ENCODE measurements at places on chromosomes 2 and 18.

DNA sequence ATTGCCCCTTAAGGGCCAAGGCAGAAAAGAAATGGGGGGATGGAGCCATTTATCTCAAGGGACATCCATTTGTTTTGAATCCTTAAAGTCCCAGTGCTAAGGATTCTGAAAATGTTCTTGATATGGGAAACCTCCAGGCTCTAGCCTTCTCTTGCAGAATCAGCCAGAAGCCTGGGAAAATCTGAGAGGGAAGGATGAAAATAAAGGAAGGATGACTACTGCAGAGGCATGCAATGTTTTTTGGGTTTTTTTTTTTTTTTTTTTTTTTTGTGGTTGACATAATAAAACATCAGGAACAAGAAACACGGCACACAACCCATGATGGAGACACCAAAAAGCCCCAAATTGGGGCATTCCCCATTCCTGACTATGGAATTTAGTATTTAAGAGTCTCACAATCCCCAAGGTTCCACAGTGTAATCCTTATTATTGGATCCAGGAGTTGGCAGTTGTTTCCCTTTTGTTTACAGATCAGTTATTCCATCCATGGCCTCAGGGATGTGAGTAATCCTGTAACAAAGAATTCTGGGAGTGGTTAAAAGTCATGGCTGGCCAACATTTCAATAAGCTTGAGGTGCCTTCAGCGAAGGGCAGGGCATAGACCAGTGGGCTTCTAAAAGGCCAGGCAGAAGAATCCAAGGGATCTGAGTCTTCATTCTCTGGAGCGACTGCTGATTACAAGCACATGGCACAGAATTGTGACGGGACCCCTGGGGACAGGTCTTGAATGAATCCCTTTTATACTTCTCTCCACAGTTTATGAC is 337.5 kb downstream of the GULP1 start:
- no peak for DNase-seq

- DNase-seq, result no peak
Measured at GRCh38 chr2:176164611-176165369, 7.7 kb downstream of the HOXD3 start.

- no peak for DNase-seq
Measured at GRCh38 chr2:173884025-173884802, 81.0 kb downstream of the SP3 start.

GRCh38 chr2:19806591-19806990 is 95.2 kb downstream of the TTC32 start:
- no peak for DNase-seq

- DNase-seq, result peak; percentile 25
Measured at GRCh38 chr18:32974421-32975162, 201.8 kb upstream of the KLHL14 start.

- DNase-seq, result no peak
Measured at GRCh38 chr2:74536166-74536950, 6.6 kb downstream of the HTRA2 start.

DNA sequence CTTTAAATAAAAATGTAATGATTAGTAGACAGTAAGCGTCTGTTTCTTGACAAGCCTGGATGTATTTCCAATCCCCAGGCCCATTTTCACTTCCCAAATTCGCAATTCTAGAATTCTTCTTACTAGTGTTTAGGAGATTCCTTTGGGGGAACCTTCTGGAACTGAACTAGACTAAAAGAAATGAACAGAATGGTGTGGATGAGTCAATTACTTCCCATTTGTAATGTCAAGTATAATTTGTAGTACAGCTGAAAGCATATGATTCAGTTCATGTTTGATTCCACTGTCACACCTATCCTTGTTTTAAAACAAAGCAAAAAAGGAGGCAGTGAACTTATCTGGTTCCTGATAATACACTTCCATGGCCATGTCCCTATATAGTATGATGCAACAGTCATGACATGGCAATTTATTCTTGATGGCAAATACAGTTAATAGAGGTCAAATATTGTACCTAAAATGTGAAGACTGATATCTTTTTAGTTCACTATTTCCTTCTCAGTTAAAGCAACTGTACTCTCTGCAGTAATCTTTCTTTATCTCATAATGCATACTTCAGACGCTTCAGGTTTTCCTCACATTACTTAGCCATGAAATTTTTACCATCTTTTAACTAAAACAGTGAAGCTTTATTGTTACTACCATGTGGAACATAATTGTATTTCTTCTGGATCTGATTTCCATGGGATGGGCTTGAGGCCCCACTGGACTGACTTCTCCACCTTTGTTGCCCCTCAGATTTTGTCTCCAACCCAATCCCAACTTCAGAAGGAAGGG is 2.0 kb downstream of the IDH1 start:
- DNase-seq, result no peak

DNA sequence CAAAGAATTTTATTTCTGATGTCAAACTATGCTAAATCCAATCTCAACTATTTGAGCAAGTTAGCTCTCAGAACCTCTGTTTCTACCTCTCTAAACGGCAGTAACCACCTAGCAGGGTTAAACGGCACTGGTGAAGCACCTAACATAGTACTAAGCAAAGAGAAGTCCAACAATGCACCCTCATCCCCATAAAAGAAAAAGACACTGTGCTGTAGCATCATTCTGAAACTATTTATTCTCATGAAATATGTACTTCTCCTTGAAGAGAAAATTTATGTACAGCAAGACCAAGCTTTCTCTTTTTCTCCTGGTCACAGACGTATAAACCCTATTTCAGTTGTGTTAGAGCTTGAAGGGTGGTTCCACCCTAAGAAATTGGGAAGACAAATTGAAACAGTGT is 4.8 kb downstream of the MEX3C start:
- no peak for DNase-seq

GRCh38 chr2:46770622-46771021 is 145.0 kb downstream of the MCFD2 start:
- no peak for DNase-seq

DNA sequence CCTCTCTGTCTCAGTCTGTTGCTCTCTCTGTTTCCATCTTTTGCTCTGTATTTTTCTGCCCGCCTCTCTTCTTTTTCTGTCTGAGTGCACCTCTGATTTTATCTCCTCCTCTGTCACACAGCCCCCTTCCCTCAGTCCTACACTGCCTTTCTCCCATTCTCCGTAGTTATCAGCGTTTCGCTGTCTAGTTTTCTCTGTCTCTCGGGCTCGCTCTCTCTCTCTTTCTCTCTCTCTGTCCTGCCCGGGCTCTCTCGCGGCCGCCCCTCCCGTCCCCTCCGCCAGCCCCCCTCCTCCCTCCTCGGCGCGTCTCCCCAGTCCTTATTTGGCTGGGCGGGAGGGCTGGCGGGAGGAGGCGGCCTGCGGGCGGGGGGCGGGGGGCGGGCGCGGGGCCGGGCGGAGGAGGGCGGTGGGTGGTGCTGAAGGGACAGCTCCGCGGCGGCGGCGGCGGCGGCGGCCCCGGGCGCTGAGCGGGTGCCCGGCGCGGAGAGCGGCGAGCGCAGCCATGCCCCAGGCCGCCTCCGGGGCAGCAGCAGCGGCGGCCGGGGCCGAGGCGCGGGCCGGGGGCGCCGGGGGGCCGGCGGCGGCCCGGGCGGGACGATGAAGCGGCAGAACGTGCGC is at the start of gene KCNK3:
KCNK3 (plus strand) TSS at position 444 of the 618 bp plus-strand sequence; CDS start at position 598, 154 bp downstream.
- DNase-seq, result peak; percentile 40

DNA sequence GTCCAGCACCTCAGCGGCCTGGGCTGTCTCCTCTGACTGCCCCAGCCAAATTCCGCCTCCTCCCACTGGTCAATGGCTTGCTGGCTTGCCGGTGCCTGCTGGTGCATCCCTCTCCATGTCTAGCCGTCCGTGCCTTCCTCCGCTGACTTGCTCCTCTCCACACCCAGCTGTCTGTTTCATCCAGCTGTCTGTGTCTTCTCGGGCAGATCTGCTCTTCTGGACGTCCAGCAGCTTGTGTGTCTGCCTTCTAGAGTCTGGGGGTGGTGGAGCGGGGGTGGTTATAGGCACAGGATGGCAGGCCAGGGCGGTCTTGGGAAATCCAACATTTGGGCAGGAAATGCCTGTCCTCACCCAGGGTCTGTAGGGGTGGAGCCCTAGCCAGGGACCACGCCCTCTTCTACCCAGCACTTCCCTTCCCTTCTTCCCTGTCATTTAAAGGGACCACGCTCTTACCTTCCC is 369.2 kb downstream of the GALNT13 start:
- DNase-seq, result no peak

- DNase-seq, result no peak
Measured at GRCh38 chr2:5730386-5730785, 38.2 kb downstream of the SOX11 start.

DNA sequence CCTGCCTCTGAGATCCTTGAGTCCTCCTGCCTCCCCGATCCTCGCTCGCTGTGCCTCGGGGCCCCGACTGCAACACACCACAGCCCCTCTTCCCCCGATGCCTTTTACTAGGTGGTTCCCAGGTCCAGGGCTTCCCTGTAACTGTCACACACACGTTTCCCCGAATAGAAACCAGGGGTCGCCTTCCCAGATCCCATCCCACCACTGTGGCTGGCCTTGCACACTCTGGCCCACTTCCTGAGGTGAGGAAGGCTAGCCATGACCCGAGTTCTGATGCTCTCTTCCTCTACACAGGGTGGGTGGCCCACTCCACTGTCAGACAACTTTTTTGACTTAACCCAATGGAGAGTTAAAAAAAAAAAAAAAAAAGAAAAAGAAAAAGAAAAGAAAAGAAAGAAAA is 139.6 kb upstream of the ASB18 start:
- DNase-seq, result no peak

DNA sequence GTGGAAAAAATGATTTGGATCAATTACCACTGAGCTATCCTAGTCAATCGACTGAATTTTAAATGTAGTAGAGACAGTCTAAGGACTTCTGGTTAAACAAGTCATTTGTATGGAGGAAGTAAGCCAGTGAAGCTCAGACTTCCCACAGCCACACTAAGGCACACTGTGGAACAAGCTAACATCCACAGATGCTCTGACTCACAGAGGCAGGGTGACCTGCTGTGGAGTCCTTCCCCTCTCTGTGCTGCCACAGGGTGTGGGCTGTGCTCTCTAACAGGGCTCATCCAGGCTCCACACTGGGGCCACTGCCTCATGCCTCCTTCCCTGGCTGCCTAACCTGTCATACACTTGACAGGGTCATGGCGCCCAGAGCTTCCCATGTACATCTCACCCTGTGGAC is 351.0 kb downstream of the GALR1 start:
- no peak for DNase-seq

DNA sequence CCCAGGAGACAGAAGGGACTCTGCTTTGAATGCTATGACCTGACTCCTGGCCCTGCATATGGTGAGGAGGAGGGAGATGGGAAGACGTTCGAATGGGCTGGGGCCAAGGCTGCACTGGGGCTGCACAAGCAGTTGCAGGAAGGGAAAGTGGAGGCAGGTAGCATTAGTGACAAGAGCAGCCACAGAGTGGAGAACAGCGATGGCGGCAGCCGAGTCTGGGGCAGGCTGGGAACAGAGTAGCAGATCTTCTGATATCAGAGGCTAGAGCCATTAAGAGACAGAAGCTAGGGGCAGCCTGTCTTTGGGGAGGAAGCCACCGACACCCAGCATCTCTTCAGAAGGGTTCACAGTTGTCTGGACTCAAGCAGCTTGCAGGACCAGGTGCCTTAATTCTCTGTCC is 50.1 kb downstream of the ST3GAL5 start:
- DNase-seq, result no peak

GRCh38 chr2:15874321-15874720 is 66.0 kb upstream of the MYCN start:
- no peak for DNase-seq

DNA sequence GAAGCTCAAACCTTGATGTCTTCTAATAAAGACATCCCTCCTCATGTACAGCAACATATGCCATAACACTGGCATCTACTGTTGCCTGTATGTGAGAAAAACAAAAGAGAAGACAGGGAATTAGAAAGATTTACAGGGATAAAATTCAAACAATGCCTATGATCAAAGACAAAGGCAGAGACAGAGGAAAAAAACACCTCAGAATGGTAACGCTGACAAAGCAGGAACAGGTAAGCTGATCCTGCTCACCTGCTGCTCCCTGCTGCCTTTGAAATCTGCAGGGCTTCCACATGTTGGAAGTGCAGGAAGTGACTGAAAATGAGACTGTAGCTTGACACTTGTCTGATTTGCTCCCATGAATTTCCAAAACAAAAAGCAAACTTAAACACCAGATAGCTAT is 90.2 kb upstream of the DNAJC10 start:
- peak; percentile 17 for DNase-seq

- DNase-seq, result no peak
Measured at GRCh38 chr2:172177996-172178395, 75.3 kb upstream of the DLX2 start.

- DNase-seq, result no peak
Measured at GRCh38 chr2:174844295-174844708, 80.0 kb upstream of the CHRNA1 start.

- DNase-seq, result no peak
Measured at GRCh38 chr2:69979902-69980807, 18.7 kb upstream of the ASPRV1 start.

- no peak for DNase-seq
Measured at GRCh38 chr2:162300266-162300665, 18.2 kb downstream of the IFIH1 start.

DNA sequence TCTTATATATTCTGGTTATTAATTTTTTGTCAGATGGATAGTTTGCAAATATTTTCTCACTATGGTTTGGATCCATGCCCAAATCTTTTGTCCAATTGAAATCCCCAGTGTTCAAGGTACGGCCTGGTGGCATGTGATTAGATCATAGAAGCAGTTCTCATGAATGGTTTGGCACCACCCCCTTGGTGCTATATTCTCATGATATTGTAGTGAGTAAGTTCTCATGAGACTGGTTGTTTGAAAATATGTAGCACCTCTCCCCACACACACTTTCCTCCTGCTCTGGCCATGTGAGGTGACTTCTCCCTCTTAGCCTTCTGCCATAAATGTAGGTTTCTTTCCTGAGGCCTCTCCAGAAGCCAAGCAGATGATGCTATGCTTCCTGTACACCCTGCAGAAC is 107.7 kb upstream of the KYNU start:
- DNase-seq, result no peak

- no peak for DNase-seq
Measured at GRCh38 chr18:32802591-32803451, 30.0 kb upstream of the KLHL14 start.

DNA sequence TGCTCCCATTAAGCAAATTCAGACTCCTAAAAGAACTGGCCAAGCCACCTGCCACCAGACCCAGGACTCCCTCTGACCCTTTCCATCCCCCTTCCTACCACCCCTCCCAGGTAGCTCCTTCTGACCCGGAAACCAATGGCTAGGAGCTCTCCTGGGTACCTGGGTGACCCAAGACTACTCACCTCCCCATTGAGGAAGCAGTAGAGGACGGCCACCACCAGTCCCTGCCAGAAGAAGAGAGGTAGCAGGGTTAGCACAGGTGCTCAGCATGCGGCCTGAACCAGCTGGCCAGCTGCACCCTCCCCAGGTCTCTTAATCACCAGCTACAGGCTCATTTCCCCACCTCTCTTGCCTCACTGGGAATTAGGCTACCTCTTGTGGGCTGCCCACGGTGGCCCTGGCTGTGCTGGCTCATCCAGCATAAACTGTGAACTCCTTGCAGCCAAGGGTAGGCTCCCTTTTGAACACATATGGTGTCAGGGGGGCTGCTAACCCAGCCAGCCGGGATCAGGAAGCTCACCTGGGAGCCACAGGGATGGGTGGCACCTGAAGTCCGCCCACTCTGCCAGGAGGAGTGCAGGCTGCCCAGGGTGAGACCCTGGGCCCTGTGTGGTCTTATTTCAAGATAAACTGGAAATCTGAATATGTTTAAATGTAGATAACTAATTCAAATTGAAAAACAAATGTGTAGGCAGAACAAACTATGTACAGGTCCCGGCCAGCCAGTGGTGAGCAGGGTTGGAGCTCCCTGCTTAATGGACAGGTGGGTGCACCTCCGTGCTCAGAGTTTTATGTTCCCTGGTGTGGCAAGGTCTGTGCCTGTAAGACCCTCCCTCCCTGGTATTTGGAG is 9.9 kb downstream of the TMEM37 start:
- no peak for DNase-seq

Measured in NCI-H187 treated with DMSO at 0.1 percent for 48 hours (cell line).